ENCODE measurements at places on chromosomes 1 and 21.

- DNase-seq = no peak
Measured at GRCh38 chr1:59298026-59298583, 1.2 kb downstream of the FGGY start.

- DNase-seq = no peak
Measured at GRCh38 chr1:87333692-87334347, 5.1 kb downstream of the LMO4 start.

GRCh38 chr21:38830671-38831525, 25.2 kb downstream of the ETS2 start:
- no peak for DNase-seq

DNA sequence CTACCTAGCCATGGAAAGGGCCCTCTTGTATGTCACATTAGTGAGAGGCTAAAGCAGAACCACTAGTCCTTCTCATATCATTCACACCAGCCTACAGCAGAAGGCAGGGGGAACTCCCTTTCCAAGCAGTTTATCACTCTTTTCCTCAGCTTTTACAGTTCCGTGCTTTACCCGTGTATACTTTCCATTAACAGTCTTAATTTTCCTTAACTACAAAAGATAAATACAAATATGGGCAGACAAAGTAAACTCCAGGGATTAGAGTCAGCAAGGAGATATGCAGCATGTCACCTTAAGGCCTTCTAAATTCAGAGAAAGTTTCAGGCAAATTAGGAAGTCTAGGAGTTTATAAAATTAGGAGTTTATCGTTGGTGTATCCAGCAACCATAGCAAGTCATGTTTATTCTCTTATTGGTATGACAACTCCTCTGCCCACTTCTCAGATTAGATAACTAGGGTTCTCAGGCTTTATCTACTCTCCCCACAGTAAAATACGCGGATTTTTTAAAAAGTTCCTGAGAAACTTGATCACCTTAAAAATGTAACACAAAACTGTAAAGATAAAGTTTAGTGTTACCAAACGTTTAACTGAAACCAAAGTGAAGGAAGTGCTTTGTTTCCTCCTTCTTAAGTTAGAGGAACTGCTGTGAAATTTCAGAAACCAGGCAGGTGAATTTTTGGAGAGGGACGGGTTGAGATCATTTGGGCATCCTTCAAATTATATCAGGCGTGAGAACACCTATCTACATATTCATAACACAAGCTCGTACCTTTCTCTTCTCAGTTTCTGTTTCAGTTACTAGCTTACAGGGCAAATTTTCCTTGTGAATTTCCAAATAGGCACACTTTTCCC, 42.7 kb upstream of the SLC19A2 start:
- DNase-seq = no peak

DNA sequence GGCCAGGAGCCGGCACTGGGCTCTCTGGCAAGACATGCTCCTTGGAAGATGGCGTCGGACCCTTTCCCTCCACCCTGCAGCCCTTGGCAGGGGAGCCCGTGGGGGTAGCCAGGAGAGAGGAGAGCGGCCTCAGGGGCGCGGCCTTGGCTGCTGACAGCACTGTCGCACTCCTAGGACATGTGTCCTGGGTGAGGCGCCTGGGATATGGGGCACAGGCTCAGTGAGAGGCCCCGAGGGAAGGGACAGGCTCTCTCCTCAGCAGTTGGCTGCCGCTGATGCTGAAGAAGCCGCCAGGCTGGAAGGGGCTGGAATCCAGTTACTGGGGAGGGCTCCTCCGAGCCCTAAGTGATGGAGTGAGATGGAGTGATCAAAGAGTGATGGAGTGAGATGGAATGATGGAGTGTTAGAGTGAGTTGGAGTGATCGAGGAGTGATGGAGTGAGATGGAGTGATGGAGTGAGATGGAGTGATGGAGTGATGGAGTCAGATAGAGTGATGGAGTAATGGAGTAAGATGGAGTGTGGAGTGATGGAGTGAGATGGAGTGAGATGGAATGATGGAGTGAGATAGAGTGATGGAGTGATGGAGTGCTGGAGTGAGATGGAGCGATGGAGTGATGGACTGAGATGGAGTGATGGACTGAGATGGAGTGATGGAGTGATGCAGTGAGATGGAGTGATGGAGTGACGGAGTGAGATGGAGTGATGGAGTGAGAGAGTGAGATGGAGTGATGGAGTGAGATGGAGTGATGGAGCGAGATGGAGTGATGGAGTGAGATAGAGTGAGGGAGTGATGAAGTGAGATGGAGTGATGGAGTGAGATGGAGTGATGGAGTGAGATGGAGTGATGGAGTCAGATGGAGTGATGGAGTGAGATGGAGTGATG, 27.6 kb upstream of the PKP1 start:
- no peak for DNase-seq

GRCh38 chr1:96357141-96357765, 364.3 kb upstream of the PTBP2 start:
- no peak for DNase-seq

DNA sequence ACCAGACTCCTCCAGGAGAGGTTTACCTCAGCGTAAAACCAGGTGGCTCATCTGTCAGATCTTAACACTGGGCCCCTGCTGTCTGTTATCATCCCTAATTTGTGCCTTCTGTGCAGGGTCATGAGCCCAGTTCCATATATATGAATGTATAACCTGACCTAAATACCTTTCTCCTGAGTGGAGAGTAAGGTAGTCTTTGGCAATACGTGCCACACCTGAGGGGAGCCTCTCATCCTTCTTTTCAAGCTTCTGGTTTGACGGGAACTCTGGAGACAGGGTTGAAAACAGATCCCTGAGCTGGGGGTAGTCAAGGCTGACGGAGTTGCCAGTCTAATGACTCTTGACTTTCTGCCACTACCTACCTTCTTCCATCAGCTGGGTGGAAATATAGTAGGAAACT, 4.1 kb downstream of the SFT2D2 start:
- DNase-seq = no peak

GRCh38 chr21:33861125-33861524, 54.5 kb downstream of the ATP5PO start:
- no peak for DNase-seq

GRCh38 chr1:244339776-244340175, 111.9 kb downstream of the ADSS2 start:
- no peak for DNase-seq

- no peak for DNase-seq
Measured at GRCh38 chr1:19903621-19904020, 19.8 kb downstream of the PLA2G2E start.

DNA sequence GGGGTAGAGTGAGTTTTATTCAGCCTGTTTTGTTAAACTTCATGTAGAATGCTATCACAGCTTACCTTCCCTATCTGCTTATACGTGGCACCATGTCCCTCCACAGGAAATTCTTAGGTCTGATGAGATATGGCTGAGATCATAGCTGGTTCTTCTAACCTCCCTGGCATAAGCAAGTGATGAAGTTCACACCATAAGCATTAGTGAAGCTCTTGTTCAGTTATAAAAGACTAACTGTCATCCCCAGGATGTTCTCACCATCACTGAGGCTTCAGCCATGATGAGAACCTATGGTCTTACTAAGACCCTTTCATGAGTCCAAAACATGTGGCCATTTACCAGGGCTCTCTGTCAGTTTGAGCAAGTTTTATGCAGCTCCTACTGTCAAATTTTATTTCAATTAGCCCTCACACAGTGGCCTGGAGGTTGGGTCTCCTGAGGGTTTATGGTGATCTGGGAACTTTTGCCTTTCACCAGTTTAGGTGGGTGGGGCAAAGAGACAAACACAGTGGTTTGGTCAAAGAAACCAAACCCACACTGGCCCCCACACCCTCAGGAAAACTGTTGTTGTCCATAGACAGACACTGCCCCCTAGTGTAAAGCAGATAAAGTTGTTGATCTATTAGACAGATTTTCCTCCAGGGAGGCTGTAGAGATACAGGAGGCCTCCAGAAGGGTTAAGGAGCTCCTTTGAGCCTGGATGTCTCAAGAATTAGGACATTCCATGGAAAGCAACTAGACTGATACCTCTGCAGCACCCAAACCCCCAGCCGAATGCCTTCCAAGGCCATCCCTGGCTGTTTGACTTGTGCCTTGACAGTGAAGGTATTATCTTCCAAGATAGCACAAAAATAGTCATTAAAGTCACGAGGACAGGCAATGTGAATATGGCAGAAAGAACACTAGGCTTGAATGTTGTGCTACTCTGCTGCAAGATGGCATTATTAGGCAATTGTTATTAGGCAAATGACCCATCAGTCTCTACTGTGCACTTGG, 5.0 kb downstream of the SLC22A15 start:
- DNase-seq = no peak

DNA sequence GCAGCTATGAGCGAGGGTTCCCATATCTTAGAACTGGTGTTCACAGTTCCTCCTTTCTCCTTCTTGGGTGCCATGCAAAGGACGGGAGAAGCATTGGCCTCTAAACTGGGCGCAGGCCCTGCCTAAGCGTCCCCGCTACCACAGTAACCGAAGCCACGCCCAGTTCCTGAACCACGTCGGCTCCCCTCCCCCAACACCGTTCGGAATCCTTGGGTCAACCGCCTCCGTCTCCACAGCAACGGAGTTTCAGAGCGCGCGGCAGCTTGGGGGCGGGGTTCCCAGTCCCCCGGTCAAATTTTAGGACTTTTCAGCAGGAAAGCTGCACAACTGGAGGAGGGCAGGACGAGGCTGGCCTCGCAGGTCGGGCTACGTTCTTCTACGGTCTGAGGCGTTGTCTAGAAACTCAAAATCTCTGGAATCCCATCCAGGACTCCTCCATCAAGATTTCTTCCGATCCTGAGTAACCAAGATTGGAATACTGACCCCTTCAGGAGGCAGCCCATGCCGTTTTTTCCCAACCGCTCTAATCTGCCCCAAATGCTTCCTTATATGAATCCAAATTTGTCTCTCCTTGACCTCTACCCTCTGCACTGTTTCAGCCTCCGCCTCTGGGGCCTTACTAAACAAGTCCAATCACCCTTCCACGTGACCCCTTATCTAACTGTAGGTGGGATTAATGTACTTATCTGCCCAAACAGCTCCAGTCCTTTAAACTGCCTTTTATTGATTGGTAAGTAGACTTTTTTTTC, at the start of gene SPAG17:
Gene SPAG17 (minus strand): TSS at position 145 of the 749 bp plus-strand sequence. CDS start 71 bp downstream, at position 74.
- no peak for DNase-seq

DNA sequence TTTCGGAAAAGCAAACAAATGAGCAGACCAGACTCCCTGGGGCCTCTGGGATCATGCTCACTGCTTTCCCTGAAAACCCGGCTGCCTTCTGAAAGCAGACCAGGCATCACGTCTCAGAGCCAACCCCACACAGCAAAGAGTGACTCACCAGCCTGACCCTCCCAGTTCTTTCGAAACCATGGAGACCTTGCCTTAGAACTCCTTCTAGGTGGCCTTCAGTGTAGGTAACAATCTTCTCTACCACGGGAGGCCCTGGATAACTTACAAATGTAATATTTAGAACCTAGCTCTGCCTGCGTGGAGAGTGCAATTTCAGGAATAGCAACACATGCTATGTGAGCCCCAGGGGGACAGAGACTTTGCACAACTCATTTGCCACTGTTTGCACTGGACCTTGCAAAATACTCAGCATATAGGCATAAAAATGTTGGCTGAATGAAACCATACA, 105.2 kb downstream of the SUSD4 start:
- no peak for DNase-seq

DNA sequence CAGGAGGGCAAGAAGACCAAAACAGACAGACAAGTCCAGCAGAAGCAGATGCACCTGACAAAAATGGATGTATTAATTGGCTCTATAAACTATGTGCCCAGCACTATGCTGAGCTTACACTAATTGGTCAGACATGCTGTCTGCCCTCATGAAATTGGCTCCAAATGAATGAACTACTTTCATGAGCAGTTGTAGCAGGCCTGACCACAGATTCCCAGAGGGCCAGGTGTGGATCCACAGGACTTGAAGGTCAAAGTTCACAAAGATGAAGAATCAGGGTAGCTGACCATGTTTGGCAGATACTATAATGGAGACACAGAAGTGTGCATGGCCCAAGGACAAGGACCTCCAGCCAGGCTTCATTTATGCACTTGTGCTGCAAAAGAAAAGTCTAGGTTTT, 14.5 kb downstream of the SLAMF7 start:
- DNase-seq = no peak

DNA sequence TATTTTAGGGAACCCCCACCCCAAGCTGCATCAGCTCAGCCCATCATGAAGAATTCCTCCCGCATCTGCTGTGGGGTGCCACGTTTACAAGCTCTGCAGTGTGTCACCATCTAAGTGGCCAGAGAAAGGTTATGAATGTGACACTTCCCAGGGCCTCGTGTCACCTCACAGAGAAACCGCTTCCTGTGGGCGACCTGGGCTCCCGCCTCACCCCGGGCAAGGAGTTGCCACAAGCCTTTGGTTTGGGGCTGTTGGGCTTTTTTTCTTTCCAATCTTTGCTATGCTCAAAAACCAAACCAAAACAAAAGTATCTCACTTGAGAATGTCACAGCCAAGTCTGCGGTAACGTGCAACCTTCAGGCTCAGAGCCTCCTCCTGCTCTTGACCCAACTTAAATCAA, 82.1 kb upstream of the ARHGEF16 start:
- no peak for DNase-seq

DNA sequence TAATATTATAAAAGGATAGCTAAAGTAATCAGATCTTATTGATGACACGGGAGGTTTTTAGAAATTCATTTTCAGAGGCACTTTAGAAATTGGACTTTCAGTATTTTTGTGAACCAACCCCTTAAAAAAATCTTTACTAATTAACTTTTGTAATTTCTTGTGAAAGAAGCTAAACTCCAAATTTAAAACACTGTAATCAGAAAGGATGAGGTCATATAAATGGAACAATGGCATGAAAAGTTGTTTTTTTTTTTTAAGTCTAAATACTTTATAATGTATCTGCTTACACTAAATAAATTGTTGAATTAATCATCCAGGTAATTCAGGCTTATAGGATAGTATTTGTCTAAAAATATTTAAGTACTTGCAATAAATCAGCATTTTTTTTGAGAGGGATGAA, 9.0 kb downstream of the ZBTB18 start:
- no peak for DNase-seq

DNA sequence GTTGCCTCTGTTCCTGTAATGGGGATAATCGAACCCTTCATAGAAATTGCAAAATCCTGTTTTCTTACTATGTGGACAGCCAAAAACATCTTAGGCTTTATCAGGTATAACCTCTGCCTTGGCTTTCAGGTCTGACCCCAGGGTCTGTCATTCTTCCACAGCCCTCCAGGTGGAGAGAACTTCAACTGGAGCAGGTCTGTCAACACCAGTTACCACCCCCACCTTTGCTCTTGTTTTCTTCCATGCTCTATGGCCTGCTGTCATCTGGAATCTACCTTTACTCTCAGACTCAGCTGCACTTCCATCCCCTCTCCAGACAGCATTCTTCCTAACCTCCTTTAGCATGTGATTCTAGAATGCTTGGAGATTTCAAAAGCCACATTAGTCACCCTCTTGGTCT, 10.4 kb upstream of the GJA9 start:
- no peak for DNase-seq

GRCh38 chr1:36123356-36123755, 1.7 kb downstream of the COL8A2 start:
- DNase-seq = no peak

- DNase-seq = no peak
Measured at GRCh38 chr1:194280463-194280862, 1094.0 kb upstream of the B3GALT2 start.

All from stimulated activated CD8-positive, alpha-beta memory T cell treated with anti-CD3 and anti-CD28 coated beads, Interleukin-7, amount 100 ng/mL, for 1 hour (primary cell).